Amniotic stem cell (primary cell): ENCODE measurements at places on chromosomes 4 and X.

GRCh38 chrX:45794995-45795337, 594.3 kb upstream of the DIPK2B start:
- DNase-seq = no peak

DNA sequence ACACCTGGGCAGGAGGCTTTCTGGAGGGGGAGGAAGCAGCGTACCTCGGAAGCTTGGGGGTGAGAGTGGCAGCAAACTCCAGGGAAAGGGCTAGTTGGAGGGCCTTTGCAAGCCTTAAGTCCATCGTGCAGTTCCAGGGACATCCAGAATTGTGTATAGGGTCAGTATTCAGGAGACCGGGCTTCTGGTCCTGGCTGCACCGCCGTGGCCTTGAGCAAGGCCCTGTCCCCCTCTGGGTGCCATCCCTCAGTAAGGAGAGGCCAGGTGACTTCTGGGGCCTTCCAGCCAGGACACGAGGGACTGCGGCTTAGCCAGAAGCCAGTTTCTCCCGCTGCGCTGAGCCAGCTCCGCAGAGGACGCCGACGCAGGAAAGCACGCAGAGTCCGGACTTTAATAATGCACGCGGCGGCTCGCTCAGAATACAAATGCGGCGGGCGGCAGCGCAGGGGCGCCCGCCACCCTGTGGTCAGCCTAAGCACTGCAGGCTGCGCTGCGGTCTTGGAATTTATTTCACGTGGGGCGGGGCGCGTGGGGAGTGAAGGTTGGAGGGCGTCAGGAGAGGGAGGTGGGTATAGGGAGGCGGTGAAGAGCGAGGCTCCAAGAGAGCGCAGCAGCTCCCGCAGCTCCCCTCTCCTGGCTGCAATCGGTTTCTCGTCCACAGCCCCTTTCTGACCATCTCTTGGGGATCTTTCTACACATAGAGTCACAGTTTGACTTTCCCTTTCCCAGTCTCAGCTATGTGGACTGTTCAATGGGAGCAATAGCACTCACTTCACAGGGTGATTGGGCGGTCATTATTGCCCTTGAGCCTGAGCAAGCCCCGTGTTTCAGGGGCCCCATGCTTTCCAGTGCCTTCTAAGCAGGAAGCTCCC, 94.1 kb upstream of the GPR50 start:
- peak; percentile 11 for DNase-seq

- DNase-seq = no peak
These were observed 7.2 kb upstream of the TSPYL2 start for GRCh38 chrX:53075011-53075410.

GRCh38 chrX:254630-255215, 26.5 kb upstream of the PLCXD1 start:
- DNase-seq = no peak
